Right ventricle myocardium superior (tissue), 1 donor: ENCODE measurements at places on chromosomes 6 and 20. TPM values are rescaled to one million over a fixed set of nuclear protein-coding genes. Genes with fewer than 3 reads are reported as not detected.

GRCh38 chr6:131510094-131510493, 62.9 kb upstream of the ARG1 start:
- no peak for DNase-seq

DNA sequence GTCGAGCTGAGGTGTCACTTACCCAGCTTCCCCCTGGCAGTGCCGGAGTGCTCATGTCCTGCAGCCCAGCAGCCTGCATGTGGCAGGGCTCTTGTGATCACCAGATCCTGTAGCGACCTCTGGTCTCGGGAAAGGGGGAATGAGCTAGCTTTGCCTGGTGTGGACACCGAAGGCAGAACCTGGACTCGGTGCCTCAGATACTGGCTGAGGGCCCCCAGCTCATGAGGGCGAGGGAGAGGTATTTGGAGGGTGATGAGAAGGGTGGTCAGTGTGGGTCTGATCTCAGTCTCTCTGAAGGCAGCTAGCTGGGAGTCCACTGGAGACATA, 26.3 kb downstream of the SUN5 start:
- no peak for DNase-seq

- DNase-seq = no peak
These were observed 179.3 kb downstream of the CARMIL1 start for GRCh38 chr6:25458485-25458884.

GRCh38 chr20:4318891-4319290, 303.5 kb upstream of the RNF24 start:
- no peak for DNase-seq

DNA sequence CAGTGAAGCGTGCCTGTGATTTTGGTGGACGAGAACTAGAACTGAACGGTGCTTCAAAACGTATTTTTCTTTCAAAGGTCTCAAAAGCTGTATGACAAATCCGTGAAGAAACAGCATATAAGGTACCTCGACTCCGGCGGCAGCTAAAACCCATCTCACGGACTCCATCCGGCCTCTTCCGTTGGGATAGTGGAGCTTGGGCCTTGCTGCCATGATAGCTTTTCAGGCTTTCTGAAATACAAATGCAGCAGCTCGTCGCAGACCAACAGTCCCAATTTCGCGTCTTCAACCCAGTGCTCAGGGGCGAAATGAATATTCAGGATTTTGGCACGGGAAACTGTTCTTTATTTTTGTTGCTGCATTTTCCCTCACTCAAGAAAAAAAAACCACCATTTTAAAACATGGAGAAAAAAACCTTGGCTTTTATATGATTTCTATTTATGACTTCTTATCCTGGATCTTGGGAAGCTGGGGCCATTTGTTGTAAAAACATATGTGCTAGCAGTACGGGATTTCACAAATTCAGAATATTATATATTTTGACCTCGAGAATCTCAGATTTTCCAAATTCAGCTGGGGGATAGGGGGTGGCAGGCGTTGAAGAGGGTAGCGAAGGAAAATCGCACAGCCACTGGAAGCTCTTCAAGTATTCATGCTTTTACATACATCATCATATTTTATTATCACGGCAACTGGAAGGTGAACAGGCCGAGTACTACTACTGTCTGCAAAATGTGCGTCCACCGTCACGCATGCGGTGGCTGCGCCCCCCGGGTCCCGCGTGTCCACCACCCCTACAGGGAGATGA, 849 bp downstream of the GSTA4 start:
- no peak for DNase-seq

Gene TSBP1
- total RNA-seq = not detected

Gene POLH
- 6.9 TPM for total RNA-seq

Gene PRDM13
- total RNA-seq = not detected
